Stimulated activated CD4-positive, alpha-beta T cell treated with anti-CD3 and anti-CD28 coated beads, Interleukin-1b, Interleukin-23, amount 100 ng/mL, for 1 hour (primary cell): ENCODE measurements at places on chromosomes 1 and 21.

GRCh38 chr1:44464361-44464760 lies 59.3 kb downstream of the RNF220 start:
- no peak for DNase-seq

DNA sequence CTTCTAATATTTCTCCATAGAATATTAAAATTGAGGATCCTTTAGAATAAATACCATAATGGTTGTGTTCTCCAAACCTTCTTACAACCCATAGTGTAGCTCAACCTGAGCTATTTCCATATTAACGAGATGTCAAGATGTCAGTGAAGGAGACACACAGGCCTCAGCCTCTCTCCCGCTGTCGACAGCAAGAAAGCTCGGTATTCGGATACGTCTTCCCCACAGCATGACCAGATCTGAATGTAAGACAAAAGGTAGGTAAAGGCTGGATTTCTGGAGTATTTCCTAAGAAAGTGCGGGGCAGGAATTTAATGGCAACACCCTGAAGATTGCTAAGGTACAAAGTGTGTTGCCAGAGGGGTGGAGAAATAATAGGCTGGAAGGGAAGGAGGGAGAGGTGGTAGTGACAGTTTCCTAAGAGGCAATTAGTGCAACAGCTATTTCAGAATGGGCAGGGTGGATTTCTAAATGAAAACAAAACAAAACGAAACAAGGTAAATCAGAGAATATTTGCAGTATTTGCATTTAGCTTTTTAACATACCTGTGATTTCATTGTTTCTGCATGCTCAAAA lies 1.7 kb downstream of the ADSS2 start:
- no peak for DNase-seq

DNA sequence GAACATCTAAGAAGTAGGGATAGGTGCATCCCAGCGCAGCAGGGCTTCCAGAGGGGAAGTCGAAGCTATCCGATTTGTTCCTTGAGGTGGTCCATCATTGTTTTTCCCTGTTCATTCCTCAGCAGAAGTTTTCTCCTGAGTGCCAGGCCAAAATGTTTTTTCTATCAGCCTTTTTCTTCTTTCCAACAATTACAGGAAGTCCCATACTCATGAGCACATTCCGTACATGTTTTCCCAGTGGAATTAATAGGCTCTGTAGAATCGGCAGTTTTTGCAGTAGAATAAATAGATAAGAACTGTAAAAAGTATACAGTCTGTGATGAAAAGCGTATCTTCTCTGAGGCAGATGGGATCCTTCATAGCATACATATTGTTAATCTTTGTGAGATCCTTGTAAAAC lies 24.8 kb downstream of the CD101 start:
- no peak for DNase-seq

- DNase-seq: no peak
These were observed 45.8 kb upstream of the CYP2J2 start for GRCh38 chr1:59972216-59972927.

DNA sequence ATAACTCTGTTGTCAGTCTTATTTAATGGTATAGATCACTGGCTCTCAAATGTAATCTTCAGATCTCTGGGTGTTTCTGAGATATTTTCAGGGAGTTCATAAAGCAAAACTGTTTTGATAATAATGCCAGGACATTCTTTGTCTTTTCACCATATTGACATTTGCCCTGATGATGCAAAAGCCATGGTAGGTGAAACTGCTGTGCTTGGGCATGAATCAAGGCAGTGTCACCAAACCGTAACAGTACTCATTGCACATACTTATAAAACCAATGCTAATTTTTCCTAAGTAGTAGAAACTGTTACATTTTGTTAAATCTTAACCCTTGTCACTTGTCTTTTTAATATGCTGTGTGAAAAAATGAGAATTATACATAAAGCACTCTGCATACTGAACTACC lies 76.0 kb downstream of the RPS6KC1 start:
- DNase-seq: no peak
